ENCODE measurements at places on chromosomes 4 and X.

- no peak for DNase-seq
Measured at GRCh38 chrX:16039834-16040233, 83.5 kb upstream of the GRPR start.

DNA sequence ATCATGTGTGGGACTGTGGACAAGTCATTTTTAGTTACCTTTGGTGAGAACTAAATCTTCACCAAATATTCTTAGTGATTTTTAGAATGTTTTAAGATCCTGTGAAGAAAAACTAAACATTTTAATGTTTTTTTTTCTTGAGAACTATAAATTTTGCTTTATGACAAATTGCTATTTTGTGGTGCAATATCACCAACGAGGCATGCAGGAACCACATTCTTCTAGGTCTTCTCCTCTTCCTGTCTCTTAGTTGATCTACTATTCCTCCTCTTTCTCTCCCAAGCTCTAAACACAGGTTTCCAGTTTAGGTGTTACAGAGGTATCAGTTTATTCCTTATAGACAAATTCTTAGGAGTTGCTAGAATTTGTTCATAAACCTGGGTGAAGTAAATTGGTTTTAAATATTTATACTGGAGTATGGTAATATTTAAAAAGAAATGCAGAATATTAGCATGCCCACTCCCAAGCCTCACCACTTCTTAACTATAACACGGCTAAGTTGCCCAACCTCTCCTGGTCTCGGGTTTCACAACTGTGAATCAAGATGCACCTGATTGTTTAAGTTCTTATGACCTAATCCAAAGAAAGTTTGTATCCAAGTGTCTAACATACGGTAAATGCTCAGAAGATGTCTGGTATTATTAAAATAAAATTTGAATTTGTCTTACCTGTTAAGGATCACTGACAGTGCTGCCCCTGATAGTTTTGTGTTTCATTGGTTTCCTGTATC, 56.5 kb upstream of the CLNK start:
- no peak for DNase-seq

GRCh38 chr4:72805284-72805683, 236.3 kb upstream of the ADAMTS3 start:
- no peak for DNase-seq

GRCh38 chr4:19403786-19404370, 847.8 kb upstream of the SLIT2 start:
- DNase-seq = no peak

GRCh38 chr4:123922847-123923246, 526.3 kb downstream of the SPRY1 start:
- no peak for DNase-seq

- DNase-seq = no peak
Measured at GRCh38 chrX:118780509-118780908, 43.1 kb upstream of the ZCCHC12 start.

DNA sequence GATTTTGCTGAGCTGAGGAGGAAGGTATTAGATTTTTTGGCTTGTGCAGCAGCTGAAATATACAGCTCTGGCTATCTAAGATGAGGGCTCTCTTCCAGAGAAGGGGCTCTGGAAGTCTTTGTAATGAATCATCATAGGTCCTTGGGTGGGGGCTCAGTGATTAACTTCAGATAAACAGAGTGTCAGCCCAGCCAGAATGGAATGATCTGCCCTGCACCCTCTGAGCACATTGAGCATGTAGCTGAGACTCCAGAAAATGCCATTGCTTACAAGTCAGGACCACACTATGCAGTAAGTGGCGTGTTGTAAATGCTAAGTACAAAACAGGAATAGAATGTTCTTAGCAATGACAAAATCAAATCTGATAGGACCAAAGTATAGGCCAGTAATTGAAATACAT, 836.0 kb downstream of the PDHA2 start:
- no peak for DNase-seq

DNA sequence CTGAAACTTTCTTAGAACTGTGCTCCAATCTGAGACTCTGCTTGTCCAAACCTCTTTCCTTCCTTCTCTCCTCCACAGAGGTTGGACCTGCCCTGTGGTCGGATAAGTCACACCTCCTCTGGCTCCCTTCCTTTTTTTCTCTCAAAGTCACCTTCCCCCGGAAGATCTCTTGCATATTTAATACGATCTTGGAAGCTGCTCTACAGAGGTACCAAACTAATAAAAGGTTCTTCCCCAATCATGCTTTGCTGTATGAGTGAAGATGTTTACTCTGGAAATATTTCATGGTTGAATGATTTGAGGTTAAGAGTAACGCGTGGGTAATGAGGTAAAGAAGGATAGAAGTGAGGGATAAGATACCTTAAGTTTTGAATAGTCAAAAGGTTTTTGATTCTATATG, 166.0 kb downstream of the ATG4A start:
- no peak for DNase-seq

- DNase-seq = no peak
Measured at GRCh38 chr4:118680808-118681207, 4.4 kb upstream of the METTL14 start.

DNA sequence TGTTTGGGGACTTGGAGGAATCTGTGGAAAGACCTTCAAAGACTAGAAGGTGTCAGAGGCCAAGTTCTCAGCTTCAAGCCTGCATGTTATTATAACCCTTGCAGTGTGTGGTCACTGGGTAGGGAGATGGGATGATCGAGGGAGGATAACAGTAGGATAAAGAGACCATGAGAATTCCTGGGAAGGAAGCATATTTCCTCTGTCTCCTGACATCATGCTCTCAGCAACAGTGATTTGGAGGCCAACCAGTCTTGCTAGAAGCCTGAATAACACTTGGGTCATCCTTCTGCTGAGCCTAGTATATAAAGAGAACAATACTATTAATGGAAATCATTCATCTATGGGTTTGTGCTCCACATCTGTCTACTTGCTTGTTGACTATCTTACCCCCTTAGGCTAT, 40.9 kb upstream of the ANXA3 start:
- DNase-seq = no peak

DNA sequence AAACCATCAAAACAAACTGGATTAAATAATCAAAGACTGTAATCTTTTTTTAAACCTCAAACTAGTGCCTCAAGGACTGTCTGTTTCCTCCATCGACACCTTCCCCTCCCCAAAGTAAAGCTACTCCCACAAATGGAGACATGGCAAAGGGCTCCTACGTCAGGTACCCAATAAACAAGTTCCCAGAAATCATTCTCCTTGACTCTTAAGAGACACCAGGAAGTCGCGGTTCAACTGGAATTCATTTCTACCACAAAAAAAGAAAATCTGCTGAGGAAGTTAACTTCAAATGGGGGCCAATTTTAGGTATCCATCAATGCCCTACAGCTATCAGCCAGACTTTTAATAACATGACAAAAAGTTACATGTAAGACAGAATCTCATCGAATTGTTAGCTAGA, 2.5 kb downstream of the RPS4X start:
- no peak for DNase-seq

DNA sequence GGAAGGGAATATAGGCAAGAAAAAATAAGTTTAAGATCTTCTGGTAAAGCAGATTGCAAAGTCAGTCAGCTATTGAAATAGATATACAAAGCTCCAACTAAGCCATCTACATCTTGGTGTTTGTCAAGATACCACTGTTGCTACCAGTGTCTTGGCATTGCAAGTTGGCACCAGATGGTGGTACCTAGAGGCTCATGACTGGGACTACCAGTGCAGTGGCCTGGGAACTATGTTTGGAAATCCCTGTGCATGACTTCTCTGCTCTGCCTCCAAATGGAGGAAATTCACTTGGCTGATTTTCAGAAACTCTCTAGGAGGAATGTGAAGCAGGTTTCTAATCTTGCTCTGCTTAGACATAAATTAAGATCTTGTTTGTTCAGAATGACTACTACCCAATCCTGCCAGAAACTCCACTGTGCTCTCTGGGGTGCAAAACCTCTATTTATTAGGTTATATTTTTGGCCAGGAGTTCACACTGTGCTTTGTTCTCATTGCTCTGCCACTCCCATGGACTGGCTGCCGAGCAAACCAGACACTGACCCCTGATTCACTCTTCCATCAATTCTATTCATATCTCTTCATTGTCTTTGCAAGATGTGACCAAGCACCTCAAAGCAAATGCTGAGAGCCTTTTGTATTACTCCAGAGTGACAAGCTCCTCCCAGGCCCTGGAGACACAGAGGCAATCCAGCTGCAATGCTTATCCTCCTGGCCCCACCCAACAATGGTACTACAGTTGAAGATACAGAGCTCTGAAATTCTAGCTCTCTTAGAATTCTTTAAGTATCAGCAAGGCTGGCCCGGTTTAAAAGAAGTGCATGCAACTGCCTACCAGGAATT, 272.3 kb upstream of the FGF16 start:
- no peak for DNase-seq

GRCh38 chrX:106599411-106599810, 12.4 kb upstream of the RADX start:
- no peak for DNase-seq

- DNase-seq = no peak
Measured at GRCh38 chr4:3160438-3160837, 86.0 kb downstream of the HTT start.

DNA sequence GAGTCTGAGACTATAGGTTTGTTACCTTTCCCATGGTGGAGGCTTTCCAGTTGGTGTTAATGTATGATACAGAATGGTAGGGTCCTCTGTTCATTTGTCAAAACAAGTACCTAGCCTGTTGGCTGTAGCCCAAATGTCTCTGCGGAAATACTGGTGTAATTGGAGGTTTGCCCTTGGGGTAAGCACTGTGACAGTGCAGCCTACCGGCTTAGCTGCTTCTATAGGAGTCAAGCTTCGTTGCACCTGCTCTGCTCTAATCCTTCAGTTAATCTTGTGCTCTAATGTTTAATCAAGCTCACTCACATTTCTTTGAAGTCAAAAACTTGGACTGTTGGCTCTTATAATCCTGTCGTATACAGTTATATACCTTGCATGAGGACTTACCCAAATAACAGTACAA, 203.4 kb downstream of the CCNG2 start:
- DNase-seq = no peak

DNA sequence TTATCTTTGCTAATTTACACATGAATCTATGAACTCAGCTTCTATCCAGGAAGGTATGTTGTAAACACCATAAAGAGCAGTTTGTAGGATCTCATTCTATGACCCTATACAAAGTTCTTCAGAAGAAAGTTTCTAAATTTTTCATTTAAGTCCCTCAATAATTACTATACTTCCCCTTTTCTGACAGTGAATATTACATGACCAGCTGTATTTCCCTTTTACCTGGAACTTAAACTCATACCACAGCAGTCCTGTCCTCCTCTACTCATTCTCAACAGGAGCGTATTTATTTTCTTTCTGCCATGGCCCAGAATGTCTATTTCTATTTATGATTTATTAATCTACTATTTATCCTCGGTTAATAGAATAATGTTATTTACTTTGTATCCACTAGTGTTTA, 15.8 kb downstream of the RASGEF1B start:
- DNase-seq = no peak
